GM04504 (cell line): ENCODE measurements at places on chromosomes 7 and 10.

DNA sequence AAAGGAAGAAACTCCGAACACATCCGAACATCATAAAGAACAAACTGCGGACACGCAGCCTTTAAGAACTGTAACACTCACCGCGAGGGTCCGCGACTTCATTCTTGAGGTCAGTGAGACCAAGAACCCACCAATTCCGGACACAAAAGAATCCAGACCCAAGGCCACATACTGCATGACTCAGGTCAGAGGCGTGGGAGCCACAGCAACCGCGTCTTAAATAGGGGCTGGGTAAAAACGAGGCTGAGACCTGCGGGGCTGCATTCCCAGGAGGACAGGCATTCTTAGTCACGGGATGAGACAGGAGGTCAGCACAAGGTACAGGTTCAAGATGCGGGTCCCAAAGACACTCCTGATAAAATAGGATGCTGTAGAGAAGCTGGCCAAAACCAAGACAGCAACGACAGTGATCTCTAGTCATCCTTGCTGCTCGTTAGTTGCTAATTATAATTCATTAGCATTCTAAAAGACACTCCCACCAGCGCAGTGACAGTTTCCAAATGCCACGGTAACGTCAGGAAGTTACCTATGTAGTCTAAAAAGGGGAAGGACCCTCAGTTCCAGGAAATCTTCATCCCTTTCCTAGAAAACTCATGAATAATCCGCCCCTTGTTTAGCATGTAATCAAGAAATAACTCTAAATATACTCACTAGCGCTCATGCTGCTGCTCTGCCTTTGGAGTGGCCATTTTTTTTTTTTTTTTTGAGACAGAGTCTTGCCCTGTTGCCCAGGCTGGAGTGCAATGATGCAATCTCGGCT, 19.3 kb downstream of the AP5Z1 start:
- no peak for DNase-seq

GRCh38 chr7:79982141-79982770, 152.4 kb upstream of the GNAI1 start:
- DNase-seq: no peak

DNA sequence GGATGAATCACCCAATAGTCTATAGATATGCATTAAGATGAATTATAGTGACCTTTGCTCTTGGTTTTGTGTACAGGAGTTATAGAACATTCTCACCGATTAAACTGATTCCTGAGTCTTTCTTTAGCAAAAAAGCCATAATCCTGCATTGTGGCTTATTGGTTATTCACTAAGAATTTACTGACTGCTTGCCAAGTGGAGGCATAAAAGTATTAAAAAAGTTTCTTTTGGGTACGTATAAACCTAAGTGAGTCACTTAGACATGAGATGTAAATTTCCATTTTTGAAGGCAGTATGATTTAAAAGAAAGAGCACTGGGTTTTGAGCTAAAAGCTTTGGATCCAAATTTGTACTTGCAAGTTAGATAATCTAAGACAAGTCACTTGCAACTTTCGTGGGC, 100.7 kb downstream of the CDK6 start:
- DNase-seq: peak; percentile 63

GRCh38 chr7:130393841-130394411, 13.6 kb downstream of the CPA1 start:
- no peak for DNase-seq

DNA sequence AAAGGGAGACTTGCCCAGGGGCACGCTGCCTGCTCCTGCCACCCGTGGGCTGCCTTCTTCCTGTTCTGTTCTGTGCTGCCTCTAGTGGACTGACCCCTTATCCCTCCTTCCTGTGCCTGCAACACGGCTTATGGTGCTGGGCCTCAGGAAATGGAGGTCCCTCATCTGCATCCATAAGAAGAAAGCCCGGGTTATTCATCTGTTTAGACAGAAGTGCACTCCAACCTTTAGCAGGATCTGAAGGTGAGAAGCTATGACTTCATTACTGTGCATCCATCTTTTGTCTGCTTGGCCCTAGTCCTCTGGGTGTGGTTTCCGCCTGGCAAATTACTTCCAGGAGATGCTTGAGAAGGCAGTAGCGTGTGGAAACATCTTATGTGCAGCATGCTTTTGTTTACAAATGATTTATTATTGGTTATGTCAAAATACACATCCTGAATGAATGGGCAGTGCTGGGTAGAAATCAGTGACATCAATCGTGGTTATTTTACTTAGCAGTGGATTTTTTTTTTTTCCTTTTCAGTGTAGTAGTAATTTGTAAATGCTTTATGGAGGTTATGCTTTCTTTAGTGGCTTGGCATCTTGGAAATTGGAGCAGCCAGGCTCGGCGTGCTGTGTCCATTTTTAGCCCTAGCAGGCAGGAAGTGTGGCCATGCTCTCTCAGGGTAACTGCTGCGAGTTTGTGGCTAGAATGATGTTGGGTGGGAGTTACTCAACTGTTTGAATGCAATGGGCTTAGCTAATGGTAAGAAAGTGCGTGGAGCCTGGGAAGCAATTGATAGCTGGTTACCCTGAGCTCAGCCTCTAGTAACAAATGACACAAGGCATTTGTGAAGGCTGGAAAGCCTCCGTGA, 12.7 kb downstream of the PTPRE start:
- peak; percentile 79 for DNase-seq
